ENCODE measurements at places on chromosomes 13 and 19.

- DNase-seq: no peak
Observed at GRCh38 chr13:109273326-109273751, 513.0 kb downstream of the IRS2 start.

DNA sequence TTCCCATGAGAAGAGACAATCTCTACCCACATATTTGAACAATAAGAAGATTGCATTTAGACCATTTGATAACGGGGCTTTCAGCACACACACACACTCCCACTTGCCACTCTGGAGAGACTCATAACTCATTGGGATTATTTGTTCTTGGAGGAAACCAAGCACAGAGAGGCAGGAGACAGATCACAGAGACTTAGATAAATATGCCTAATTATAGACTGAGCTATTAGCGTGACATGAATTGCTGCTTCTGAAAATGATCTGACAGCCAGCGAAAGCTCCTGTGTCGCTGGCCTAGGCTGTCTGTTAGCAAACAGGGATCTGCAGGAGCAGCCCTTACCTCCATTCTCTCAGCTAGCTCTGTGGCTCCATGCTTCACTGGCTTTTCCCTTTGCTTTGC, 111.4 kb downstream of the CCNA1 start:
- no peak for DNase-seq

- no peak for DNase-seq
Observed at GRCh38 chr19:14107581-14108461, 9.7 kb downstream of the PRKACA start.

DNA sequence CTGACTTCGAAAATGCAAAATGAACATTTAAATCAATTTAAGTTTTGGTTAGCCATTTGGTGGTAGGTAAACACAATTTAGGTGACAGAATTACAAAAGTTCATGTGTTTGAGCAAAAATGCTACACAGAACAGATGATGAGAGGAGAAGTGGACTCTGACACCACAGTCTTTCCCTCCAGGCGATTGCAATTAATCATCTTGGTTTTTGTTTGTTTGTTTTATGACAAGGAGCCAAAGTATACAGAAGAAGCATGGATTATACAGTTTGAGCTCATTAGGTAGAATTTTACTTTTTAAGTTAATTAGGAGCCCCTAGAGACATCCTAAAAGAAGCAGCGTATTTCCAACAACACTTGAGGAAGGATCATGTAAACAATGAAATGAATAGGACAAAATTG, 49.3 kb upstream of the FREM2 start:
- DNase-seq: no peak

DNA sequence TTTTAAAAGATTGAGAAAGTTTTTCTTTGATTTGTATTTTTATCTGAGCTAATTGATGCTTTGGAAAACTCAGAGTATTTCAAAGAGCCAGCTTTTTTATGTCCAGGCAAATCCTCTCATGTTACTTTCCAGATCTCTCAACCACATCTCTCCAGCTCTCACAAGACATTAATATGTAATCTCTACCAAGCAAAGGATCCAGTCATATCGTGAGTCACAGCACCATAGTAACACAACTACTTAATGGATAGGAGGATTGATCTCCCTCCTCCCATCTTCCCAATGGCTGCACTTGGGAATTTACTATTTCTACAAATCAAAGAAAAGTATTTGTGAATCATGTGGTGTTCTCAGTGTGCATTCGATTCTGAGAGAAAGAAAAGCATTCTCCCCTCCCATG, 63.3 kb downstream of the POU4F1 start:
- DNase-seq: no peak

DNA sequence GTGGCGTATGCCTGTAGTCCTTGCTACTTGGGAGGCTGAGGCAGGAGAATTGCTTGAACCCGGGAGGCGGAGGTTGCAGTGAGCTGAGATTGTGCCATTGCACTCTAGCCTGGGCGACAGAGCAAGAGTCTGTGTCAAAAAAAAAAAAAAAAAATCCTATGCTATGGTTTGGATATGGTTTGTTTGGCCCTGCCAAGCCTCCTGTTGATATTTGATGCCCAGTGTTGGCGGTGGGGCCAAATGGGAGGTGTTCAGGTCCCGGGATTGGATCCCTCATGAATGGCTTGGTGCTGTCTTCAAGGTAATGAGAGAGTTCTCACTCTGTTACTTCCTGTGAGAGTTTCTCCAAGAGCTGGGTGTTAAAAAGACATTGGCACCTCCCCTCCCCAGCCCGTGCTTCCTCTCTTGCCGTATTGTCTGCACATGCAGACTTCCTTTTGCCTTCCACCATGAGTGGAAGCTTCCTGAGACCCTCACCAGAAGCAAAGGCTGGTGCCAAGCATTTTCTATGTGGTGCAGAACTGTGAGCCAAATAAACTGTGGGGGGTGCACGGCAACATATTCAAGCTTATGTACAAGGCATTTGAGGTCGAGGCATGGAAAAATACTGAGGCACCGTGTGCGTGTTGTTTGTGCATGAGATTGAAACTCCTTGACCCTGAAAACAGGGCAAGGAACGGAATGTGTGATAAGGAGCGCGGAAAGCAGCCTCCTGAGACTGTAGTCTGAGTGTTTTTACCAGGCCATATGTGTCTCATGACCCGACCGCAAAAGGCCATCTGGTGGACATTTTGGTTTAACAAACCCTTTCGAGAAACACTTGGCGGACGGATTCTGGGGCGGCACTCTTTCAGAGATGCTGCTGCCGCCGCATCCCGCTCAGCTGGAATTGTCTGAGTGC, 7.3 kb downstream of the SIGLEC9 start:
- no peak for DNase-seq

DNA sequence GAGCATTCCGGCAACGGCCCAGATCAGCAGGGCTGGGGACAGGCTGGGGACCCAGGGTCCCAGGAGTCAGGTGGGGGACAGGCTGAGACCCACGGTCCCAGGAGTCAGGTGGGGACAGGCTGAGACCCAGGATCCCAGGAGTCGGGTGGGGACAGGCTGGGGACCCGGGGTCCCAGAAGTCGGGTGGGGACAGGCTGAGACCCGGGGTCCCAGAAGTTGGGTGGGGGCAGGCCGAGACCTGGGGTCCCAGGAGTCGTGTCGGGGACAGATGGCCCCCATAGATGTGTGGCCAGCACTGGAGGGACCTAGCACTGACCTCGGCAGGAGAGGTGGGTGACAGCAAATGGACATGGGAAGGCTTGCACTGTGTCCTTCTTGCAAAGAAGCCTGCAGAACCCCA, 39.7 kb upstream of the SOX1 start:
- DNase-seq: no peak

- no peak for DNase-seq
Observed at GRCh38 chr13:35781036-35782000, 304.8 kb upstream of the MAB21L1 start.

GRCh38 chr19:46603195-46603637, 2.1 kb downstream of the CALM3 start:
- DNase-seq: no peak

DNA sequence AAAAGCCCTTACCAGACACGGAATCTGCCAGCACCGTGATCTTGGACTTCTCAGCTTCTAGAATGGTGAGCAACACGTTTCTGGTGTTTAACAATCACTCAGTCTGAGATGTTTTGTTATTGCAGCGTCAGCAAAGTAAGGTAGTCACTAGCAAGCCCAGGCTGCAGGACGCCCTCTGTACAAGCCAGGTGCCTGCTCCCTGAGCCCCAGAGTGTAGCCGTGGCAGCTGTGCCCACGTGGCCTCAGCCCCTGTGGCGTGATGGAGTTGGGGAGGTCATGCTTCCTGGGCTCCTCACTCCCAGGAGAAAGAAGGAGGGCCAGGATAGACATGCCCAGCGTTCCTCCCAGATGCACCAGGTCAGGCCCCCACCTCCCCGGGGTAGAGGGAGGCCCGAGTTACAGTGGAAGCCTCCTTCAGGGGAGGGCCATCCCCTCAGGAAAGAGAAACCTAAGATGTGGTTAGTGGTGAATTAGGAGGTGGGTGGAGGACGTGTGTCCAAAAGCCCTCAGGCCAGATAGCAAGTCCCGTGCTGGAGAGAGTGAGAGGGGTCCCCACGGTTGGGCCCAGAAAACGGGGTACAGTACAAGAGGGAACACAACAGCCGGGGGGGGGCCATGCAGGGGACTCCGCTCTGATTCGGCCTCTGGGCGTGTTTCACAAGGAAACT, 169.6 kb upstream of the SOX1 start:
- no peak for DNase-seq

DNA sequence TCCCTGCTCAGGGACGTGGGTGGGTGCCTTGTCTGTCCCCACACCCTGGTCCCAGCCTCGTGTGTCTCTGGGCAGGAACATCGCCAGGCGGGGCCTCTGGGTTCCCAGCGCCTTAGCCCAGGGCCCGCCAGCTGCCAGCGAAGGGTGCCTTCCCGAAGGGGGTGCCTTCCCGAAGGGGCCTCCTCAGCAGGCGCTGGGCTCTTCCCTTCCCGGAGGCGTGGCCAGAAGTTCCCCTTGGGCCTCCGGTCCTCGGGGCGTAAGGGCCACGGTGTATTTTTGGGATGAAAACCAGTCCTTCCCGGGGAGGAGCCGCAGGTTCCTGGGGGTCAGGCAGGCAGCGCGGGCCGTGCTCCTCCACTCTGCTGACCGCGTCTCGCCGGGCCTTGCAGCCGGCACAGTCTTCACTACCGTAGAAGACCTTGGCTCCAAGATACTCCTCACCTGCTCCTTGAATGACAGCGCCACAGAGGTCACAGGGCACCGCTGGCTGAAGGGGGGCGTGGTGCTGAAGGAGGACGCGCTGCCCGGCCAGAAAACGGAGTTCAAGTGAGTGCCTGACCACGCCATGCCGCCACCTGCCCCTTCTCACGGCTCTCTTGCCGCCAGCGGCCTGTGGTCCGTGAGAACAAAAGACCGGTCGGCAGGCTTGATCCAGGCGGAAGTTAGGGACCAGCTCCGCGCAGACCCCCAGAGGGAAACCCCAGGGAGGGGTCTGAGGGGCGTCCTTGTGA, 6.9 kb downstream of the BSG start:
- DNase-seq: no peak

- DNase-seq: peak; percentile 33
Observed at GRCh38 chr13:112586334-112586960, 1.5 kb downstream of the TUBGCP3 start.

DNA sequence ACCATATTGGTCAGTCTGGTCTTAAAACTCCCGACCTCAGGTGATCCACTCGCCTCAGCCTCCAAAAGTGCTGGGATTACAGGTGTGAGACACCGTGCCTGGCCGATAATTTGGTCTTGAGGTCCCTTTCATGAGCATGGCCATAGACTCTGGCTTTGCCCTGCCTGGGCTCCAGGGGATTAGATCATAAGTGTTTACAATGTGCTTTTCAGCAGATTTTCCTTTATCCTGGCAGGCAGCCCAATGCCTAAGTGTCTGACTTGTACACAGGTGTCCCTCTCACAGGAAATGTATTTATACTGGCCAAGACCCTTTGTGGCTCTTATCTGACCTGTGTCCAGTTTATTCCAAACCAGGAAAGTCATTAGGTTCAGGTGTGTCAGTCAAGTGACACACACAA, 15.9 kb downstream of the BCAM start:
- DNase-seq: no peak

GRCh38 chr13:64510747-64511146, 2719.4 kb downstream of the PCDH9 start:
- DNase-seq: no peak

DNA sequence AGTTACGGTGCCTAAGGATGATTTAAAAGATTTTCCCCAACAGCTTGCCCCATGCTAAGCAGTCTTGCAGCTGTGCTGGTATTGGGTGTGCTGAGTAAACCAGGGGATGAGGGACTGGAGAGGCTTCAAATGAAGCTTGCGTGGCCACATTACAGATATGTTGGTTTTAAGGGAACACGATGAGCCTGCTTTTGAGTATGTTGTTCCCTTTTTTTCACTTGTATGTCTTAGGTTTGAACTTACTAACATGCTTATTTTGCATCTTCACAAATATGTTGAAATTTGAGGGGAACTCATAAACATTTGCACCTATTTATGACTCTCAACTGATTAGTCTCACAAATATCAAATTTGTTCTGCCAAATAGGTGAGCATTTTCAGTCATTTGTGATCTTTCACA, 2.0 kb upstream of the IL17D start:
- DNase-seq: no peak

- DNase-seq: no peak
Observed at GRCh38 chr13:84038001-84038400, 155.7 kb upstream of the SLITRK1 start.

GRCh38 chr19:2129486-2129885, 21.9 kb downstream of the AP3D1 start:
- DNase-seq: no peak

DNA sequence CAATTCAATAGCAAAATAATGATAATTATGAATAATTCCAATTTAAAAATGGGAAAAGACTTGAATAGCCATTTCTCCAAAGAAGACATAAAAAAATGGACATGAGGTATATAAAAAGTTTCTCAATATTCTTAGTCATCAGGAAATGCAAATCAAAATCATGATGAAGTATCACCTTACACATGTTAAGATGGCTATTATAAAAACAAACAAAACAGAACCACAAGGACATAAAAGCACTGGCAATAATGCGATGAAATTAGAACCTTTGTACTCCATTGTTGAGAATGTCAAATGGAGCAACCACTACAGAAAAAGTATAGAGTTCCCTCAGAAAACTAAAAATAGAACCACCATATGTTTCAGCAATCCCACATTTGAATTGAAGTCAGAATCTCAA, 1186.1 kb downstream of the SLITRK5 start:
- no peak for DNase-seq

DNA sequence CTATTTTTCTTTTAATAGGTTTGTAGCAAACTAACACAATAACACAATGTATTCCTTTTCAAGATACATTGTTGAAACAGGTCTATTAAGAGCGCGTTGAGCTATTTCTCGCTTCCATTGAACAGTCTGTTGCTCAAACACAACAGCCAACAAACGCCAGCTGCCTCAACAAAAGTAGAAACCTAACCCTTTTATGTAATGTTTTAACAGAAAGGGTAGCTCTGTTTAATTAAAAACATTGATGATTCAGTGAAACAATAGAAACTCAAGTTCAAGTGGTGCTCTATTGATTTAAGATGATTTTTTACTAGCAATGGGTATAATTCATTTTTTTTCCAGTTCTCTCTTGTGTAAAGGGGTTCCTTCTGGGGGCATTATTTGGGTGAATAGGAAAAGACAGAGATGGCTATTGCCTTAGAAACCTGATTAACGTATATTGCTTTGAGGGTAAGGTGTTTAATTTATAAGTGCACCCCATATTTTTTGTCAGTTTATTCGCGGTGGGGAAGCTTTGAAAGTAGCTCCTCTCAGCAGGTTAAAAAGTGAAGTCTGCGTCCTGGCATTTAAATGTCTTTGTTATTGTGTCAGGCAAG, 14.9 kb downstream of the ZIC2 start:
- DNase-seq: no peak

- peak; percentile 49 for DNase-seq
Observed at GRCh38 chr19:5480427-5480836, 25.2 kb downstream of the ZNRF4 start.
